ENCODE measurements at places on chromosomes 4 and X.
A peak's percentile ranks its signal among the peaks of the same experiment; 100 is the strongest.

DNA sequence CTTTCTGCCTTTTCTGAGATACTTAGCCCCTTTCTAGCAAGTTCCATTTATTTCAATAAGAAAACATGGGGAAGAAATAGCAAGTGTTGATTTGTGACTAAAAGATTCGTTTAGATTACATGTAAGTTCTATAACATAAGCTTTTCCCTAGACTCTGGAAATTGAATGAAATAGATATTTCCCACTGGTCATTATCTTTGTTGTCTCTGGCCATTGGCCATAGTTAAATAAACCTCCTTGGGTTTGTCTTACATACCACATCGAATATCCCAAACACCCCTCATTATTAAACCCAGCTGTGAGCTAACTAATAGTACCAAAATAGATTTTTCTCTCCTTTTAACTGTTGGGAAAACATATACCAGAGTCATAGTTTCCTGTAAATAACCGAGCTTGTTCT, 534.8 kb downstream of the IQCM start:
- no peak for DNase-seq

DNA sequence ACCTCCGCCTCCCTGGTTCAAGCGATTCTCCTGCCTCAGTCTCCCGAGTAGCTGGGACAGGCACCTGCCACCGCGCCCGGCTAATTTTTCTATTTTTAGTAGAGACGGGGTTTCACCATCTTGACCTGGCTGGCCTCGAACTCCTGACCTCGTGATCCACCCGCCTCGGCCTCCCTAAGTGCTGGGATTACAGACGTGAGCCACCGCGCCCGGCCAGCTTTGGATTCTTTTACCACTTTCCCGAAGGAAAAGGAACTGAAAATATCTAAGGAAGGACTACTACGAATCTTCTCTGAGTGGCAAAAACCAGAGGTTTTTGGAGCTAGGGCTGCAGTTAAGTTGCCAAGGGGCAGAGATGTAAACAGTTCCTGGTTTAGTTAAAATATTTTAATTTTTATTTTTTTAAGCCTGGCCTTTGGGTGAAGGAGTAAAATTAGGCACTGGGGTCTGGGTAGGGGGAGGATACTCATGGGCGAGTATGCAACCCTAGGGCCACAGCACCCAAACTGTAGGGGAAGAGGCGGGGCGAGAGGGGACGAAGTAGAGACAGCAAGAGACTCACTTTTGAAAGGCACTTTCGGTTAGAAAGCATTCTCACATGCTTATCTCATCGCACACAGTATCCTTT, 525 bp upstream of the CISD2 start:
- peak; percentile 4 for DNase-seq

- DNase-seq, result peak; percentile 5
Measured at GRCh38 chr4:107734120-107734519, 14.1 kb upstream of the PAPSS1 start.

DNA sequence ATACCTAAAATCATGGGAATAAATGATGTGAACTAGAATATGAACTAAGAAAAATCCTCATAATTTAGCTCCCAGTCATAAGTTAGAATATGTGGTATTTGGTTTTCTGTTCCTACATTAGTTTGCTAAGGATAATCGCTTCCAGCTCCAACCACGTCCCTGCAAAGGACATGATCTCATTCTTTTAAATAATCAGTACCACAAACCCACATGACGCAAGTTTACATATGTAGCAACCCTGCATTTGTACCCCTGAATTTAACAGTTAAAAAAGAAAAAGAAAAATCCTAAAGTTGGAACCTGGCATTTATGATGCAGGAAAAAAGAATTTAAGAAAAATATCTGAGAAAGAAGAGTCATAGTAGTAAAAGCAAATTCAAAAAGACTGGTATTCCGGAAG, 13.3 kb downstream of the UBA6 start:
- no peak for DNase-seq

DNA sequence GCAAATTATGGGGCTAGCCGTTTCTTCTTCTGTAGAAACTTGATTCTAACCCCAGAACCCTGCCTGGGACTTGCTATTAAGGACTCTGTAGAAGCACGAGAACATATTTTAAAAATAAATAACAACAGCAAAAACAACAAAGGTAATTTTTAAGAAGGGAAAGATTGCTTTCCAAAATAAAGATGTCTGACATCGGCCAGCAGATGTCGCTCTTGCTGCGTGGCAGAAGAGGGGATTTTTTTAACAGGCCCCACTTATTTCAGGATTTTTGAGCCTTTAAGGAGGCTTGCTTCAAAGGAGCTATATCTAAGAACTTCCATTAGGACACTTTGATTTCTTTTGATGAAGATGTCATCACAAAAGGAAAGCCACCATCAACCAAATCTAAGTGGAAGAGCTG, 62.8 kb upstream of the EGFL6 start:
- DNase-seq, result peak; percentile 48

- DNase-seq, result no peak
Measured at GRCh38 chr4:114384629-114385028, 214.0 kb upstream of the UGT8 start.

DNA sequence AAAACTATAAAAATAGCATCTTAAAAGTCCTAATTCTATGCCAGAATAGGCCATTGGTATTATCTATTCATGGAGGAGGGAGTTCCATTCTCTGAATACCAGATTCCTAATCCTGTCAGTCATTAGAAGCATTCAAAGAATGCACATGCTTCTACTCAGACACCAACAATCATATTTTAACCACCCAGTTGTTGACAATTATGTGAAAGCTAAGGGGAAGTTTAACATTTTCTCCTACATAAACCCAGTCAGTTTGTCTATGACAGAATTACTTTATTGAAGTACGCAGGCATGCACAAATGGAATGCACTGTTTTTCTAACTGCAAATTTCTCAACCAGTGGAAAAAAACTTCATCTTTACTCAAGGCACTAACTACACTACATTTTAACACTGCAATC, 69.6 kb upstream of the MTNR1A start:
- DNase-seq, result no peak

Measured in activated CD4-positive, alpha-beta T cell treated with anti-CD3 and anti-CD28 coated beads, Interleukin-2, amount 50 U/mL, for 16 hours (primary cell).